Thyroid gland (tissue), 4 donors: ENCODE measurements at places on chromosomes 16 and 17. TPM values are rescaled to one million over a fixed set of nuclear protein-coding genes. Genes with fewer than 3 reads are reported as not detected.

The CDK3 gene
- total RNA-seq, result 9.0 TPM

GRCh38 chr16:87127061-87127765, 190.0 kb downstream of the C16orf95 start:
- DNase-seq, result no peak

DNA sequence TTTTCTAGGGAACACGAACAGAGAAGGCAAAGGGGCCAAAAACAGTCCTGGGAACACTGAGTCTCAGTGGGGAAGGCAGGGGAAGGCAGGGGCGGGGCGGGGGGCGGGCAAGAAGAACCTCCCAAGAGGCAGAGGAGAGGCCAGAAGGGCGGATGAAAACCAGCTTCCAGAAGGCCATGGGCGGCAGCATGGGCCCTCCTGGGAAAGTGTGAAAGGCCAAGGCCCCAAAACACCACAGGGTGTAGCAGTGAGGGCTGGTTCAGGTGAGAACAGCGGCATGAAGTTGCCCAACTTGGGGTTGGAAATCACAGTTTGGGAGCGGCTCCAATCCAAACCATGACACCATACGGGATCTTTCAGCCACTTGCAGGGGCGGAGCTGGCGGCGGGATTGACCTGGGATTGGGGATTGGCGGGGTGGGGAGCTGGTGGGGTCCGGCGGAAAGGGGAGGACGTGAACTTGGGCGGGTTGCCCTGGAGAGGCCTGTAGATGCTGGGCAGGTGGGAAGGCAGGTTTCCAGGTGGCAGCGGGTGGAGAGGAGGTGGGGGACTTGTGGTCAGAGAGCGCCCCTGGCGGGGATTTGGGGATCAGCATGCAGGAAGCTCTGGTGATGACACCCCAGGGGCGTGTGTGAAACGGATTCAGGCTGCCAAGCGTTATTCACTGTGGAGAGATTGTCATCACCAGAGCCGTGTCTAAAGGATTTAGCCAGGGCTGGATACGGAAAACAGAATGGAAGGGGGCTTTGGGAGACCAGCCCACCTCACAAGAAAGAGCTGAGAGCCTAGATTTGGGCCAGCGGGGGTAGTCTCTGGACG, 80.9 kb downstream of the ARHGAP23 start:
- peak; percentile 81 for DNase-seq

The MYO15B gene
- total RNA-seq, result 209 TPM

DNA sequence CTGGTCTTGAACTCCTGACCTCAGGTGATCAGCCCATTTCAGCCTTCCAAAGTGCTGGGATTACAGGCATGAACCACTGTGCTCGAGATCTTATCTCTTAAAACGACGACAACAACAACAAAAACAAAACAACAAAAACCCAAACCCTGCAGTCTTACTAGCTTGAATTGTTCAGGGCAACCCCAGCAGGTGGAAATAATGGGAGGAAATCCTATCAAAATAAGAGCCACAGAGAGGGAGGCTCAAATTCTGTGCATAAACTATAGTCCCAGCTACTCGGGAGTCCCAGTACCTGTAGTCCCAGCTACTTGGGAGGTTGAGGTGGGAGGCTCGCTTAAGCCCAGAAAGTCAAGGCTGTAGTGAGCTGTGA, 16.5 kb upstream of the ATP6V0A1 start:
- no peak for DNase-seq

The SLC5A2 gene
- total RNA-seq, result not detected

The PYDC1 gene
- total RNA-seq, result not detected

DNA sequence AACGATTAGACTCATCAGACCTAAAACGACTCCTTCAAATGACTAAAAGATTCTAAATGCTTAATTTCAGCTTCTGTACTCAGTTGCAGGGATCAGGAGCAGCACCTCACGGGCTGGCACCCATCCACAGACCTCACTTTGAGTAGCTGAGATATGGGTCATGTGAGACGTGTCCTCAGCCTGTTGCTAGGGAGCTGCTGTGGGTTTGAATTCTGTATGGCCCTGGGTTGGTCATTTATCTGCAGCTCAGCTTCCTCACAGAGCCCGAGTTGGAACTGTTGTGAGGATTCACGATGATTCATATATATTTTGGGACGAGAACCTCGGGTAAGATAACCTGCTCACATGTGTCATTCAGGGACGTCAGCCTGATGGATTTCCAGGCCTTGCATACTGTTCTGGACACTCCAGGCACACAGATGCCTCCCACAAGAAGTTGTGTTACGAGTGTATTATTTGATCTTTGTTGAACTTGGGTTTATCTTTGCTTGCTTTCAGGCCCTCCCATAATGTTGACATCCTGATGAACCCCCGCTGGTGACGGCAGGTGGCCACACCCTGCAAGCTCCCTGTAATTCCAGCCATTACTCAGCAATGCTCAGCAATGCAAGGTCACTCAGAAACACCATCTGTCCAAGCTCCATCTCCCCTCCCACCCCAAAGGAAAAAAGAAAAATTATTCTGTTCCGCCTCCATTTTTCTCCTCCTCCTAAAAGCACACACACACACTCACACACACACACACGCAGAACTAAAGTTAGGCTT, 137.6 kb downstream of the RBFOX3 start:
- no peak for DNase-seq

DNA sequence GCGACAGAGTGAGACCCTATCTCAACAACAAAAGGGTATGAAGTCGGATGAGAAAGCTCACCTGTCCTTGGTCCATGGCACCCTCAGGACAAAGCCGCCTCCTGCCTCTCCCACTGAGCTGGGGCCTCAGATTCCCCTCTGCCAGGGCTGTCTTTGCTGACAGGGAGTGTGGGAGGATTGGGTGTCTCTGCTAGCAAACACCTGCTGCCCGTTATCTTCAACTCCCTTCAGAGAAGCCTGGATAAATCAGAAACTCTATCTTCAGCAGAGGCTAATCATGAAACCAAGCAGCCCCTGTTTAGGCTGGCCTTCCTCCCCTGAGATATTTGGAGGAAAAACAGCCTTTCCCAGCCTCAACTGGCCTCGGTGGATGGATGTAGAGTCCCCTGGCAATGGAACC, 36.3 kb upstream of the CDH1 start:
- no peak for DNase-seq

- DNase-seq, result no peak
These were observed 56.1 kb downstream of the B9D1 start for GRCh38 chr17:19306160-19307111.

The ABCC12 gene
- 0.13 TPM for total RNA-seq

DNA sequence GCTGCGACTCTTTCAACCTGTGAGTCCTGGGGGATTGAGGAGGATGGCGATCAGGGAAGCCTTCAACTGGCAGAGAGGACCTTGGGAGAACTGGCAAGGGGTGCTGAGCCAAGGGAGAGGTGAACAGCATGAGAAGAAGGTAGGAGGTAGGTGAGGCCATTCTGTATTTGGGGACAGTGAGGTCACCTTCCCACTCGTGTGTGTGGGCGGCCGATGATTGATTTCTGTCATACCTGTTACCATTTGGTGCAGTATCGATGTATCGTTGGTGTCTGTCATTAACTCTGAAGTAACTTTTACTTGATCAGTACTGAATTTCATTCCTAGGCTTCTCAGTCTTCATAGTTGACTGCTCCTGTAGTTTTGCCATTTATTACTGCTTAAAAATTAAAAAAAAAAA, 3.8 kb downstream of the ARSG start:
- no peak for DNase-seq

The GCSH gene
- 61.4 TPM for total RNA-seq

DNA sequence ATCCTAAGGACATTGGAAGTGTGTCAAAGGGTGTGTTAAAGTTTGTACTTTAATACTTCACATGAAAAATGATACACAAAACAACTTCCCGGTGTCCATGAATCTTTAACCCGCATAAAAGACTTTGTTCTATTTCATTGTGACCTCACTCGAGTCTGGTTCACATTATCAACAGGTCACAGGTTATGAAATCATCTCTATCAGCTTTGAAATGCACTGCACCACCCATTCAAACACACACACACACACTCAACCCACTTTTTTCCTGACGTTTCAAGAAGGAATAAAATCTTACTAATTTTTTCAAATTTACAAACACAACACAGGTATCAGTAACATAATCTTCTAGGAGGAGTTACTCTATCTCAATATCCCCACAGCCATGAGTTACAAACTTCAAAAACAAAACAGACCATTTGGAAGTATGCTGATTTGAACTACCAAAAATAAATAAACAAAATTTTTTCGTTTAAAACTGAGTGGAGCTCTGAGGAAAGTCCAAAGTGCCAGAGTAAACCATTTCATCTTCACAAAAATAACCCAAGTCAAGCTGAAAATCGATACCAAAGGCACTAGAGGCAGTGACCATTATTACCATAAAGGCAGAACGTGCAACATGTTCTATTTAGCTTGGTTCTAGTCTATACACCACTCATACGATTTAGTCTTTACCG, 2.7 kb downstream of the ACOX1 start:
- no peak for DNase-seq

DNA sequence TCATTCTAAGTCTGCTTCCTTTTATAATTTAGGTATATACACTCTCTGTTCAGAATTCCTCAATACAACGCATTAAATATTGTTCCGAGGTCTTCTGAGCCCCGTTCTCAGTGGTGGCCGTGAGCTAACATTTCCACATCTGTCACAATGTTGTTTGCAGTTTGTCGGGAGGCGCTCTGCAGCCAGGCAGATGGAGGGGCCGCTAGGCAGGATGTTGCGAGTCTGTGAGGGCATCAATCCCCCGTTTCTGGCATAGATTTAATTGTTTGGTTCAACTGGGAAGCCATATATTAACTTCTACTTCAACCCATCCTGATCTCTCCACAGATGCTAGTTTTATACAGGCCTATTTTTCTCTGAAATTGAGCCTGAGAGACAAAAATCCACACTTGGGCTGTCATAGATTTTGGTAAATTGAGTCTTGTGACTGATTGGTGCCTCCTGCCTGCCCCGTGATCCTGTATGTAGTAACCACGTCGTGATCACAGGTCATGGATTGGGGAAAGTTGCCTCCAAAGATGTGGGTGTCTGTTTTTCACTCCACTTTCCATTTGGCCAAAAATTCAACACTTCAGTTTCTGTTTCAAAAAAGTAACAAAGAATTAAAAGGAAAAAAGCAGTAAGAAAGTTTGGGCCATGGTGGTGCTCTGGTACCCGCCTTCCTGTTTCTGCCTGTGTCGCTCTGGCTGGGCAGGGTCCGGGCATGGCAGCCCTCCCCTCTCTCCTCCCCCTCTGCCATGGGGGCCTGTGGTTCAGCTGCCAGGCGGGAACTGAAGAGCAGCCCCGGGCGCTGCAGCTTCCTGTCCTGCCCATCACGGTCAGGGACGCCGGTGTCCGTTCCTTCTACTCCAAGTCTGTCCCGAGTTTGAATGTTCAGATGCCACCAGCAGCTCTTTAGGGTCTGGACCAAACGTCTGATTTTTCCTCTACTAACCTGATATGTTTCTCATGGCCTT, 41.5 kb downstream of the RPTOR start:
- DNase-seq, result no peak

DNA sequence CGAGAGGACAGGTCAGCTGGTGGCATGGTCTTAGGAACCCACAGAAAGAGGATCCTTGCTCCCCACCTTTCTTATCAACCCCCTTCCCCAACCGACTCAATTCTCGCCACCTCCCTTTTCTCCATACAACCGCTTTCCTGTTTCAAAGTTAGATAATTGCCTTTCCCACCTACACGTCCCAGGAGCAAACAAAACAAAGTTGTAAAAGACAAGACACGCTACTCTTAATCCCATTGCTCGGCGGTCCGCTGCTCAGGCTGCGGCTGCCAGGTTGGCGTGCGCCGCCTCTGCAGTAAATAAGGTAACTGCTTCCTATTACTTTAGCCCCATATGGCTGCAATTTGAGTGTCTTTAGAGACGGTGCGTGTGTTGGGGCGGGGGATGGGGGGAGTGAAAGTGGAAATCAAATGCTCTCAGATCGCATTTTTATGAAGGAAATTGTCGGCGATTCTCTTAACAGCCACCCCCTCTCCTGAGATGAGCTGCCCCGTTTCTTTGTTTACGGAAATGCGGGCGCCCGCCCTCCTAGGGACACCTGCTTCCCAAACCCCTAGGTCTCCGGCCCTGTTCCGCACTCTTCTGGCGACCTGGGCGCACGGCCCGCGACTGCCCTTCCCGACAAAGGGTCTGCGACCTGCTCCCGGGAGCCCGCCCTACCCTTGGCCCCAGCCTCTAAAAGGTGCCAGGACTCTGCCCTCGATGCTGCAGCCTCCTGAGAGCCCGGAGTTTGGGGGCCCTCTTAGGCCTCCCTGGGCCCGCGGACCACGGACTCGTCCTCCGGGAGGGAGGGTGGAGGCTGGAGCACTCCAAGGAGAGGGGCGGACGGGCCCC, 3.7 kb upstream of the CBX8 start:
- peak; percentile 42 for DNase-seq

DNA sequence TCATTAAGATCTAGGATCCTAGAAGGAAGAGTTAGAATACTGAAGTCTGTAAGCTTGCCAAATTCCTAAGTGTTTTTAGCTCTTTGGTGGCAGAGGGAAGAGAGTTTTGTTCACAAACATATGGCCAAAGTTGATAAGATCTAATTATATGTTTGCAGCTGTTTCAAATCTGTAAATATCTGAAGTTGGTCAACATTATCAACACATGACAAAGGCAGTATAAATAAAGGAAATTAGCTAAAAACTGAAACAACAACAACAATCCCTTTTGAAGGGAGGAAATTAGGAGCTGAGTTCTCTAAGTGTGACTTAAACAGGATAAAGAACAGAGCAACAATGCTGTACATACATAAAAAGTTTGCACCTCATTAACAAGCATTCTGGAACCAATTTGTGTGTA, 208.7 kb downstream of the KCNJ2 start:
- no peak for DNase-seq

DNA sequence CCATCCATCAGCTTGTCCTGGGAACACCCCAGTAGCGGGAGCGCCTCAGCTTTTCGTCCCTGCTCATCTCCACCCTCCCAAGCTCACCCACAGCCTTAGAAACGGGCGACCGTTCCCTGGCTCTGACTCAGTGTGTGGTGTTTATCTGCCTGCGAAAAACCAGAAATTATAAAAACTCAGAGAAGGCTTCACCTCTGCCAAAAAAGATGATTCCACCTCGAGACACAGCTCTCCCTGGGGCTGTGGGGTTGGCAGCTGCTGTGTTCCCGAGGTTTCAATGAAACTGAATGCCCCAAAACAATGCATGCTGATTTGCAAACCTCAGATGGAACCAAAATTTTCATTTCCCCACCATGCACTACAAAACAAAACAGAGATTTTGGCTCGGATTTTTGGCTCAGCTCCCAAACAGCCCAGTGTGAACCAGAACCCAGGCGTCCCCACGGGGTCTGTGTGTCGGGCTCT, 62.4 kb upstream of the MED9 start:
- DNase-seq, result peak; percentile 22

The SOCS1 gene
- total RNA-seq, result 11.3 TPM

The KRT36 gene
- not detected for total RNA-seq

- DNase-seq, result no peak
These were observed 14.5 kb downstream of the RHBDL3 start for GRCh38 chr17:32279891-32280716.

DNA sequence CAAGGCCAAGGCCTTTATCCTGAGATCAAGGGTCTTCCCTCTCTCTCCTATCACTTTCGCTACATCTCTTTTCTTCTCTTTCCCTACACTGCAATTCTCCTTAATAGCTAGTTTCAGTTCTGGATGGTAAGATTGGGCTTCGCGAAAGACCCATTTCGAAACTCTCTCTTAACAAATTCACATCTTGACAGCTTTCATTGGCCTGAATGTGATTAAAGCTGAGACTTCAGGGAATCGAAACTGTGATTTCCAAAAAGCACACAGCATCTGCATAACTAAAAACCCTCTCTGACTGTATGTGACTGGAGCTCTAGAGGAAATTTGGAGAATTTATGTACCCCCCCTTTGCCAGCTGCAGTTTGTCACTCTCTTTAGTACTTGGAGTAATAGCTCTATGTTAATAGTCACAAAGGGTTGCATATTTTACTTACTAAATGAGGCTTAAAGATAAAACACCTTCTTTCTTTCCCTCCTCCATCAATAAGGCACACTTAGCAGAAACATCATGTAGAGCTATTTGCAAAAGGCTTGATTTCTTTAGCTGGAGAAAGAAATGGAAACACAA, 105.3 kb upstream of the FAM20A start:
- DNase-seq, result no peak
